ENCODE measurements at places on chromosomes 1 and 21. TPM values are rescaled to one million over a fixed set of nuclear protein-coding genes. Genes with fewer than 3 reads are reported as not detected.

The BLACAT1 gene
- under 0.01 TPM for total RNA-seq

The LGR6 gene
- not detected for total RNA-seq

The GBP4 gene
- 0.15 TPM for total RNA-seq

The MROH9 gene
- total RNA-seq, result not detected

The PTPRU gene
- 42.5 TPM for total RNA-seq

The CEP170 gene
- total RNA-seq, result 113 TPM

The KRTAP13-4 gene
- total RNA-seq, result not detected

The COA6 gene
- 28.5 TPM for total RNA-seq

The RUNX3 gene
- total RNA-seq, result not detected

The OR10J4 gene
- total RNA-seq, result not detected

The KRTAP20-4 gene
- total RNA-seq, result not detected

The OR14K1 gene
- not detected for total RNA-seq

The ALDH4A1 gene
- total RNA-seq, result 28.0 TPM

The NBPF8 gene
- 16.4 TPM for total RNA-seq

The NTNG1 gene
- 11.6 TPM for total RNA-seq

The FMO2 gene
- total RNA-seq, result 4.5 TPM

The MMP23B gene
- total RNA-seq, result 2.5 TPM

The LAD1 gene
- not detected for total RNA-seq

The BACH1 gene
- total RNA-seq, result 75.2 TPM

The AMY1A gene
- not detected for total RNA-seq

The ALPL gene
- total RNA-seq, result 0.87 TPM

The KIF26B gene
- 0.87 TPM for total RNA-seq

The TNNI3K gene
- total RNA-seq, result 1.8 TPM

The GUCA2A gene
- total RNA-seq, result not detected

The NGF gene
- total RNA-seq, result 10.1 TPM

The ENTREP3 gene
- total RNA-seq, result 13.4 TPM

The TEDDM1 gene
- total RNA-seq, result not detected

The ADGRL4 gene
- total RNA-seq, result 6.9 TPM

The KRTAP19-6 gene
- total RNA-seq, result not detected

The ACKR1 gene
- total RNA-seq, result not detected

The PRKCZ gene
- 1.5 TPM for total RNA-seq
